ENCODE measurements at places on chromosomes 7 and 10.

DNA sequence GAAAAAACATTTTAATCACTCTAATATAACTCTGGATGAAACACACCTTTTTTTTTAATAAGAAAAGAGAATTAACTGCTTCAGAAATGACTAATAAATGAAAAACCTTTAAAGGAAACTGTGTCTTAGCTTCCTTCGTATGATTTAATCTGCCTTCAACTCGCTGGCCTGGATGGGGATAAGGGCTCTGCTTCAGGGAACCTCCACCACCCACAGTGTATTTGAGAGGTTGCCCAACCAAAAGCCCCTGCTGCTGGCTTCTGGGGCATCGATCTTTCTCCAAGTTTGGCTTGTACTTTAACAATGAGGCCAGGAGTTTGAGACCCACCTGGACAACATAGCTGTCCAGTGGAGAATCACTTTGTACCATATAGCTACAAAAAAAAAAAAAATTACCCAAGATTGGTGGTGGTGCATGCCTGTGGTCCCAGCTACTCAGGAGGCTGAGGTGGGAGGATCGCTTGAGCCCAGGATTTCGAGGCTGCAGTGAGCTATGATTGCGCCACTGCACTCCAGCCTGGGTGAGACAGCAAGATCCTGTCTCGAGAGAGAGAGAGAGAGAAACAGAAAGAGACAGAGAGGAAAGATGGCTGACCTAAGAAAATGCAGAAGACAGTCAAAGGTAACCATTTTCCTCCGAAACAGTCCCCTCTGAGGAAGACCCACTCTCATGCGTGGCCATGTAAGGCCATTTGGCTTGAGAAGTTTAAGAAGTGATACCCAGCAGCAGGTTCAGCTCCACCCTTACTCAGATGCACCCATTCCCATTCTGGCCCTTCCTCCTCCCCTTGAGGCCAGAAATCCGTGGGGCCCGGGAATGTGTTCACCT lies 13.6 kb upstream of the LIMK1 start:
- no peak for DNase-seq

DNA sequence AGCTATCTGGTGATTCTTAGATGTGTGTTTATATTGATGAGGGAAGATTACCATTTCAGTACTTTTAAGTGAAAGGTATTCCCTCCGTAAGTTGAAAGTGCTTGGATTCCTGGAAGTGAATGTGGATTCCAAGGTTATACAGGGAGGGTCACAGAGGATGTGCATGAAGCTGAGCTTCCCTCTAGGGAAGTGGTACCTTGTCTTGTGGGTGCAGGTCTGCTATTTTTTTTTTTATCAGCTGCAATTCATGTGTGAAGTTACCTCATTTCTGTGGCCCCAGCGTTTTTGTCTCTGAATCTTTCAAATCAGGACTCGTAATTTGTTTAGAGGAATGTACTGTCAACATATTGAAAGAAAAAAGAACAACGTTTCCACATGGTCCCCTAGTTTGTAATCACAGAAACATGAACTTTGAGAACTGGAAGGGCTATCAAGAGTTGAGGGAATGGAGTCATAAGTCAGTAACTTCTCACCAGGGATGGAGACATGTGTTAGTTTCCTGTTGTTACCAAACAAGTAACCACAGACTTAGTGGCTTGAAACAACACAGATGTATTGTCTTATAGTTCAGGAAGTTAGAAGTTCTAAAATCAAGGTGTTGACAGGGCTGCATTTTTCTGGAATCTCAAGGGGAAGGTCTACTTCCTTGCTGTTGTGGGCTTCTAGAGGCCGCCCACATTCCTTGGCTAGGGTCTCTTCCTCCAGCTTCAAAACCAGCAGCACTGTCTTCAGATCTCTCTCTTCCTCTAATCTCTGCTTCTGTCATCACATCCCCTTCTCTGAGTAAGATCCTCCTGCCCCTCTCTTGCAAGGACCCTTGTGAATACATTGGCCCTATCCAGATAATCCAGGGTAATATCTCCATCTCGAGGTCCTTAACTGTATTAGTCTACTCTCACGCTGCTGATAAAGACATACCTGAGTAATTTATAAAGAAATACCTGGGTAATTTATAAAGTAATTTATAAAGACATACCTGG lies 64.4 kb downstream of the RAB18 start:
- no peak for DNase-seq

GRCh38 chr10:9147475-9147874 lies 1093.0 kb downstream of the GATA3 start:
- no peak for DNase-seq

- no peak for DNase-seq
Measured at GRCh38 chr10:70114902-70115301, 17.7 kb downstream of the AIFM2 start.

GRCh38 chr10:73889014-73889413 lies 14.7 kb upstream of the CAMK2G start:
- peak; percentile 23 for DNase-seq

DNA sequence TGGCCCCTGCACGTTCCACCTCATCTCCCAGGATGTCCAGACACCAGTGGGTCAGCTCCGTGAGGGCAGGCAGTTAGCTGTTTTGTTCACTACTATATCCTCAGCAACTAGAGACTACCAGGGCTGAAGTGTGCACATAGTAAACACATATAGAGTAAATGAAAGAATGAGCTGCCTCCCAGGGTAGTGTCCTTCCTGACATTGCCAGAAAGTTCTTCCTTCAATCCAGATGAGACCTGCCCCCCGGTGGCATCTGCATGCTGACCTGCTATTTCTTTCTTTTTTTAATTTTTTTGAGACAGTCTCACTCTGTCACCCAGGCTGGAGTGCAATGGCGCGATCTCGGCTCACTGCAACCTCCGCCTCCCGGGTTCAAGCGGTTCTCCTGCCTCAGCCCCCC lies 14.0 kb upstream of the ARPC1A start:
- DNase-seq = no peak

GRCh38 chr10:26627324-26627723 lies 70.2 kb upstream of the PDSS1 start:
- DNase-seq = no peak

GRCh38 chr7:48078470-48078869 lies 10.6 kb upstream of the UPP1 start:
- DNase-seq = no peak

Measured in activated naive CD8-positive, alpha-beta T cell treated with anti-CD3 and anti-CD28 coated beads for 36 hours (primary cell).